NCI-H1092 (cell line): ENCODE measurements at places on chromosomes 5 and 9.

DNA sequence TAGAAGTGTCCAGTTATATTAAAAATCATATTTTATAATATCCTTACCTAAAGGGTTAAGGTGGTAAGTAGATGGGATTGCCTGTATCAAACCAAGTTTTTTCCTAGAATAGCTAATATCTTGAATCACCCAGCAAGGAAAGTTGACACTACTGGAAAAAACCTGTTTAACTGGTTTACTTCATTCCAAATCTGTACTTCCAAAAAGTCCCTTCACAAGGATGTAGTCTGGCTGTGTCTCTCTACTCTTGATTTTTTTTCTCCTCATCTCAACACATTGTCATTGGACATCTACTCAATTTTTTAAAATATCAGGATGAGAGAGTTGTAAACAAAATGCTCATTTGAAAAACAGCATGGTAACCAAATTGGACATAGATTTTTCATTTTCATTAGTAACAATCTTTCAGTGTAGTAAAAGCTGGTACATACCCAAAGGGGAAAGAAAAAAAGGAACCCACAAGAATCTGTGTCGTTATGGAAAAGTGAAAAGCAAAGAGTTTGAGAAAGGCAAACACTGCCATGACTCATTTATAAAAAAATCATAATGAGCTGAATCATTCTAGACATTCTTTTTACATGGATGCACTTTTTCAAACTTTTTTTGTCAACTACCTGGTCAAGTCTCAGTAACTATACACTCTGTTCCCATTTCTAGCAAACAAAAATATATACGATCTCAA is 173.5 kb downstream of the GLIS3 start:
- no peak for DNase-seq

- no peak for DNase-seq
Observed at GRCh38 chr9:14939378-14939777, 29.1 kb upstream of the FREM1 start.

DNA sequence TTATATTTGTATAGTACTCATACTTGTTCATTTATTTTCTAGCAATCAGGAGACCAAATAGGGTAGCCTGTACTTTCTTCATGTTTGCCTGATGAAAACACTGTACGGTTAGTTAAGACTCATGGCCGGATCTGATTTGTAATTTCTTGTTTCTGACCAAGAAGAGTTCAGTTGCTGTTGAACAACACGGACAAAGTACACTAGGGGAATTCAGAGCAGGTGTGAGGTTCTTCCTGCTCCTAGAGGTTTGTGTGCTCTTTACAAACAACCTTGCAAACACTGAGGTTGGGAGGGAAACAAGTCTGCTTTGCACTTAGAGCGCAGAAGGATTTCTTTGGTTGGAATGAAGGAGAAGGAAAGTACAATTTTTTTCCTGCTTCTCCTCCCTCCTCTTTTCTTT is 69.7 kb downstream of the TRIO start:
- no peak for DNase-seq

GRCh38 chr9:126423142-126423915 is 96.7 kb downstream of the MVB12B start:
- DNase-seq: no peak

DNA sequence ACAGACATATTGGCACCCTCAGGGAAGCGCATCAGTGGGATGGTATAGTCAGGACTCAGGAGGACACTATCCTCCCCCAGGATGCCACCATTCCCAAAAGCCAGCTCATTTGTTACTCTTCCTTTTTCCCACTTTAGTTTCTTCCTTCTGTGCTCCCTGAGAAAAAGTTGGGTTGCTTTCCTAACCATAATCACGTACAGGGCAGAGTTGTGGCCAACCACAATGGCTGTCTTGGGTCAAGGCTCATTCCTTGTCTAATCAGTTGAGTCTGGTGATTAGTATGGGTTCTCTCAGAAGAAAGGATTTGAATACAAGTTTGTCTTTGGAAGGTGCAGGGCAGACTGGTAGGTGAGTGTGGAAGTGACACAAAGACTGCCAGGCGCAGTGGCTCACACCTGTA is 26.6 kb upstream of the ATP6V1G1 start:
- DNase-seq: no peak

DNA sequence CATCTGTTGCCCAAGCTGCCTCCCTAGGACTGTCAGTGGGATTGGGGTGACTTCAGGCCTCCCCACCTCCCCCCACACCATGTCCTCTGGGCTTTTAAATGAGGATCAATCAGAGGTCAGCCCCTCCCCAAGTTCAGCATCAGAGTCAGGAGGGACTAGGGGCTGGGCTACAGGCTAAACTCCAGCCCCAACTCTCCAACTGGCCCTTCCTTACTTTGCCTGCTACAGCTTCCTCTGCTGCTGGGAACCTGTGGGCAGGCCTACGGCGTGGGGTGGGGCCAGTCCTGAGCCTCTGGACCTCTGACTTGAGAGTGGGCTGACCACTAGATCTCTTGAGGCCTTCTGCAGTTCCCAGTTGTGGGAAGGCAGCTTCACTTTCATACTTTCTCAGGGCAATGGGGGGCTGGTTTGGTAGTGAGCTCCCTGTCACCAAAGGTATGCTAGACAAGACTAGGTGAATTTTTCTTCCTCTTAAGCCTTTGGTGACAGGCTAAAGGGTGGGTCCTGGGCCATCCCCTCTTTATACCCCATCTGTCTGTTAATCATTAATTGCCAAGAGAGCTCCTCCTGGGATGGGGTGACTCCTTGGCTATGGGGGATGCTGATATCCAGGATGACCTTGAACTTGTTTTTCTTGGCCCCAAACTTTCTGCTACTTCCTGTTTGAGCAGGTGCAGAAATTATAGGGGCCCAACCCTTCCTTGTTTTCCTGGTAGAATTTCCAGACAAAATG is 10.8 kb upstream of the DAB2IP start:
- no peak for DNase-seq

- no peak for DNase-seq
Observed at GRCh38 chr5:91146905-91147600, 236.1 kb downstream of the ARRDC3 start.

DNA sequence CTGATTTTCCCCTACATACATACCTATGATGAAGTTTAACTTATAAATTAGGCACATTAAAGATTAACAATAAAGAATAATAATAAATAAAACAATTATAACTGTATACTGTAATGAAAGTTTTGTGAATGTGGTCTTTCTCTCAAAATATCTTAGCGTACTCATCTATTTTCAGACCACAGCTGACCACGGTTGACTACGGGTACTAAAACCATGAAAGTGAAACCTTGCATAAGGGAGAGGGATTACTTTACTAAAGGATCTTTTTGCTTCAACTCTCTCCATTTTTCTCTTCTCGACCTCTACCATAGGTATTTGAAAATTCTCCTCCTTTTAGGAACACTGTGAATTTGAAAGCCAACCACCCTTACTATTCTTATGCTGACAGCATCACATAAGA is 475.5 kb downstream of the CETN3 start:
- DNase-seq: no peak

GRCh38 chr5:140041492-140042392 is 1.4 kb downstream of the NRG2 start:
- DNase-seq: no peak

DNA sequence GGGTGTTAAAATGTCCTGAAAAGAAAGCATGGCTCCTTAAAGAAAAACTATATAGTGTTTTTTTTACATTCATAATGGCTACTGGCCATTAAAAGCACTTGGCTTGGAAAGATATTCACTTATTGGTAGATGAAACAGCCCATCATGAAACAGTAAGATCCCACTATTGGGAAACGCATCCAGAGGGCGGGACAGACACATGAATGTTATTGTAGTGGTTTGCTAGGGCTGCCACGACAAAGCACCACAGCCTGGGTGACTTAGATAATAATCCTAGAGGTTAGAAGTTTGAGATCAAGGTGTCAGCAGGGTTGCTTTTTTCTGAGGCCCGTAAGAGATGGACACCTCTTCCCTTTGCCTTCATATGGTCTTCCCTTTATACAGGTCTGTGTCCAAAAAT is 139.4 kb upstream of the ANKH start:
- no peak for DNase-seq

DNA sequence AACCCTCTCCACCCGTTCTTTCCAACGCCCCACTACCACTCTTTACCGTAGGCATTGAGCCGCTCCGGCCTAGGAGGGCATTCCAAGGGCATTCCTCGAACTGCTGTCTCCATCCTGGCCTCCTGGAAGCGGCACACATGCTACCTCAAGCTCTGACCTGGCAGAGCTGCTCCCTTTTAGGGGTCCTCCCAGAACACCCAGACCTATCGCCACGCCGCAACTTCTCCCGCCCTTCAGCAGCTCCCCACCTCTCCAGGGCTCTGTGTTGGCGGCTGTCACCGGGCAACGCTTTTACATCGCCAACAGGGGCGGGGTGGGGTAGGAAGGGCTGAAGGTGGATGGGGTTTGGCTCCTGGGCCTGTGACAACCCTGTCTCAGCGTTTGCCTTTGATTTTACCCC is 4.6 kb upstream of the MYORG start:
- DNase-seq: no peak

- DNase-seq: no peak
Observed at GRCh38 chr5:146229222-146229621, 25.8 kb downstream of the RBM27 start.

- no peak for DNase-seq
Observed at GRCh38 chr9:10173561-10173960, 439.2 kb downstream of the PTPRD start.
